SJSA1 (cell line): ENCODE measurements at places on chromosomes 3 and 15.

DNA sequence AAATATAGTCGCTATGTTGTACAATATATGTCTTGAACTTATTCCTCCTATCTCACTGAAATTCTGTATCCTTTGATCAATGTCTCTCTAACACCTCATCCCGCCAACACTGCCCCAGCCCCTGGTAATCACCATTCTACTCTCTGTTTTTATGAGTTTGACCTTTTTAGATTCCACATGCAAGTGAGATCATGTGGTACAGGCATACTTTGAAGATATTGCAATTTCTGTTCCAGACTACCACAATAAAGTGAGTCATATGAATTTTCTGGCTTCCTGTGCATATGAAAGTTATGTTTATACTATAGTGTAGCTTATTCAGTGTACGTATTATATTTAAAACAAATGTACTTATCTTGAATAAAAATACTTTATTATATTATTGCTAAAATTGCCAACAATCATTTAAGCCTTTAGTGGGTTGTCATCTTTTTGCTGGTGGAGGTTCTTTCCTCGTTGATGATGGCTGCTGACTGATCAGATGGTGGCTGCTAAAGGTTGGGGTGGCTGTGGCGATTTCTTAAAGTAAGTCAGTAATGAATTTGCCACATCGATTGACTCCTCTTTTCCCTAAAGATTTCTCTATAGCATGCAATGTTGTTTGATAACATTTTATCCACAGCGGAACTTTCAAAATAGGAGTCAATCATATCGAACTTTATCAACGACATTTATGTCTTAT, 257.2 kb downstream of the NFKBIZ start:
- no peak for DNase-seq

GRCh38 chr3:159191447-159191846, 389.6 kb downstream of the MFSD1 start:
- DNase-seq = no peak

GRCh38 chr3:174540116-174540908, 318.8 kb upstream of the NAALADL2 start:
- DNase-seq = no peak

DNA sequence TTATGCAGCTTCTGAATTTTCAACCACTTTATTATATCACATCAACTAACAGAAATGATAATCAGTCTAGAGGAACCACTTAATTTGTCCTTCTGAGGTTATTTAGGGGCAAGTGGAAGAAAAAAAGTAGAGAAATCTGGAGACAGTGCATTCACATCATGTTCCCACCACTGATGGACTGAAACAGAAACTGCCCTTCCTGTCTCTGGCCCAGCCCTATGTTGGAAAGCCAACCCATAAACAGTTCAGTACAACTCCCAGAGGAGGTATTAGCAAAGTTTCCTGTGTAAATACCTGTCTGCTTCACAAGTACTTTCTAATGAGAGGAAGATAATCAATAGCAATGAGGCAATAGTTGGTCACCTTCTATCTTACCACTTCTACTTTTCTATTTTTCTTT, 205.8 kb downstream of the SSR3 start:
- no peak for DNase-seq

DNA sequence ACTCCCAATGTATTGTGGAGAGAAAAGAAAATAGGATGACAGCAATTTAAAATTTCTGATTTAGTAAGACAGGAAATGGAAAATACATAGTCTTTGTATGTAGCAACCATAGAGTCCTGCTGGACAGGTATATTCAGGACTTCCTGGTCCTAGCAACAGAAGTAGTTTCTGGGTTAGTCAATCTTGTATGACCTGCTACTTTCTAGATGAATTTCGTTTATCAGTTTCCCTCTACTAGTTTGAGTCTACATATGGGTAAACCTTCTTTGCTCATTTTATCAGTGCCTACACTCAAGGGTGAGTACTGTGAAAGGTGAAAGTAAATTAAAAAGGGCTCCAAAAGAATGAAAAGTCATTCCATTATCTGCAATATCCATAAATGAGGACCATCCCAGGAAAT, 309.8 kb downstream of the UNC13C start:
- no peak for DNase-seq
